HuH-7.5 (cell line): ENCODE measurements at places on chromosomes 7 and 10.

DNA sequence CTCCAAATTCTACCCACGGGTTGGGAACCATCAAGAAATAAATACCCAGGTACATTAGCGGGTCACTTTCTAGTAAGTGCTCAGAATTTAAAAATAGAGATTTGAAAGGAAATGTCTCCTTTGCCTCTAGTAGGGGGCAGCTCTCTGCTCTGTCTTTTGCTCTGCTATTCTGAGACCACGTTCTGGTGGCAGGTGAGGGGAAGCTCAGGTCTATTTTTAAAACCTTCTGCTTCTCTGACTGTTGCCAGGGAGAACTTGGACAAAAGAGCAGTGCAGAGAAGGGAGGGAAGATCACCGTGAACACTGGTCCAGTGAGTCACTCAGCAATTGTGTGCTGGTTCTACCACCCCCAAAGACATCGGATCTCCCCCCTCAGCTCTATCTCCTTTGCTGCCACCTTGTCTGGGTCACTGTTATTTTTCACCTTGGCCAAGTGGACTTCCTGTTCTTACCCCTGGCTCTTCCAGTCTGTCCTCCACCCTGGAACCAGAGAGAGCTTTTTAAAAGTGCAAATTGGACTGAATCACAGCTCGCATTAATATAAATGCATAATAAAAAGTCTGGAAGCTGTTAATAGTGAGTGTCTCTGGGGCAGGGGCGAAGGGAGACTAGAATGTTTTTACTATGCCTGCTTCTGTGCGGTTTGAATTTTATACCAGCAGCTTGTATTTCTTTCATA is 72.4 kb upstream of the LOXL4 start:
- DNase-seq, result no peak

GRCh38 chr10:3261921-3262320 is 89.3 kb upstream of the PITRM1 start:
- DNase-seq, result no peak

GRCh38 chr10:129909531-129910256 is 54.4 kb downstream of the EBF3 start:
- DNase-seq, result no peak

- DNase-seq, result no peak
Observed at GRCh38 chr10:35056133-35056532, 34.0 kb downstream of the CUL2 start.

DNA sequence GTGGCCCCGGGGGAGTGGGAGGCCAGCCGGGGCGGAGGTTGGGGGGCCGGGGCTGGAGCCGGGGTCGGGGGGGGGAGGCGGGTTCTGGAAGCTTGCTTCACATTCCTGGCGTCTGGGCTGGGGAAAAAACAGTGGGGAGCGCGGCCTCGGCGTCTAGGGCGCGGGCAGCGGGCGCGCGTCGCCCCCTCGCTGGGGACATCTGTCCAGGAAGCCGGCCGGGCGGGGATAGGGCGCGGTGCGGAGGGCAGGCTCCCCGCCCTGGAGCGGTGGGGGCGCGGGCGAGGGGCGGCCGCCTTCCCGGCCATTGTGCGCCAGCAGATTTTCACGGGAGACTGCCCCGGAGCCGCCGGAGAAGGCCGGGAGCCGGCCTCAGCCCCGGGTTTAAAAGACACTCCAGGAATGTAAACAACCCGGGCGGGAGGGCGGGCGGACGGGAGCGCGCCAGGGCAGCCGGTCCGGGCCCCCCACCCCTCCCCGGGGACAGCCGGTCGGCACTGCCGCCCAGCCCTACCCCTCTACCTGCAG is 1.4 kb downstream of the ZMIZ1 start:
- no peak for DNase-seq

DNA sequence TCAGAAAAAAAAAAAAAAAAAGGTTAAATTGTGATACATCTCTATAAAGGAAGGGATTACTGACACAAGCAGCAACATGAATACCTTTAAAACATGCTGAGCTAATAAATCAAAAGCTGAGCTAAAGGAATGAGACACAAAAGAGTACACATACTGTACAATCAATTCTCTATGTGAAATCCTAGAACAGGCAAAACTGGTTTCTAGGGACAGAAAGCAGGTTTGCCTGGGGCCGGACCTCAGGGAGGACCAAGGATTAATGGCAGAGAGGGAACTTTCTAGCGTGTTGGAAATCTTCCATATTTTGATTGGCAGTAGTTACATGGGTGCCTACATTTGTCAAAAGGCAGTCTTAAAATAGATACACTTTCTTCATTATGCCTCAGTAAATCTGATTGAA is 52.5 kb downstream of the KLRG2 start:
- DNase-seq, result no peak

GRCh38 chr7:92333866-92334265 is 88.1 kb downstream of the ANKIB1 start:
- DNase-seq, result no peak

GRCh38 chr10:127908959-127909267 is 2.0 kb downstream of the PTPRE start:
- no peak for DNase-seq

DNA sequence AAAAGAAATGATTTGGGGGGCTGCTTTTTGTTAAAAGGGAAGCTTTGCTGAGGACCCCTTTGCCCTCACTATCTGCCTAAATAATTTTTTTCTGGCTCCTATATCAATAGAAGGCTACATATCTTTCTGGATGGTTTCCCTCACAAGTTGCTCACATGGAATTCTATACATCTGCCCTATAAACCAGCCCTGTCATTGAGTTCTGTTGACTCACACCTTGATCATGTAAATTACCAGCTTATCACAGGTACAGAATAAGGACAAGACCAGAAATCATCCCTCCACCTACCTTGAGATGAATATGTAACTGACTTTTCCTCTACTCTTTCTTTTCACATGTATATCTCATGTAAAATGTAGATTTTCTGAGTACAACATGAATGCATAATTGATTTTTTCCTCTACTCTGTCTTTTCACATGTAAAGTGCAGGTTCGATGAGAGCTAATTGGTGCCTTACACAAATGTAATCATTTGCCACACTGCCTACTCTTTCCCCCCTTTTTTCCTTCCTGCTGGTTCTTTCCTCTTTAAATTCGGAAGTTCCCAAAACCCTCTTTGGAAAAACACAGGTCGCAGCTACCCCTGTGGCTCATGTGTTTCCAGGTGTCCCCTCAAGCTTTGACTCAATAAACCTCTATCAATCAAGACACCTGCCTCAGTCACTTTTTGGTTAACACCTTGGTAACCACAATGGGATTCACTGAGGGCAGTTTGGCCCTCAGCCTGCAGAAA is 12.5 kb downstream of the CYP3A43 start:
- DNase-seq, result no peak

- no peak for DNase-seq
Observed at GRCh38 chr10:99880080-99880835, 97.8 kb downstream of the ABCC2 start.

DNA sequence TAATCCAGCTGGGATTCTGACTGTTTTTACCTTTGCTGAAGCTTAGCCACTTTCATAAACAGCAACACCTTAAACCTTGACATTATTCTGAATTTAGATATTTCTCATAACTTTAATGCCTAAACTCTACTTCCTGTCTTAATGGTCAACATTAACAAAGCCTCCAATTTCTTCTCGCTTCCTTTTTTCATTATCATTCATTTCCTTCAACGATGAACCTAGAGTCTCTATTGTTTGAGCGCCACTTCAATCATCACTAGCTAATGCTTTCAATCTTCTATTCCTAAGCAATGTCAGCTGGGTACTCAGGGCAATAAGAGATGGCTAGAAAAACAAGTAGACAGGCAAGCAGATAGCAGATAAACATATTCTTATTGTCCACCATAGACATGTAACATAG is 96.6 kb upstream of the TMEM196 start:
- no peak for DNase-seq

- no peak for DNase-seq
Observed at GRCh38 chr10:77611670-77612069, 25.9 kb downstream of the KCNMA1 start.

DNA sequence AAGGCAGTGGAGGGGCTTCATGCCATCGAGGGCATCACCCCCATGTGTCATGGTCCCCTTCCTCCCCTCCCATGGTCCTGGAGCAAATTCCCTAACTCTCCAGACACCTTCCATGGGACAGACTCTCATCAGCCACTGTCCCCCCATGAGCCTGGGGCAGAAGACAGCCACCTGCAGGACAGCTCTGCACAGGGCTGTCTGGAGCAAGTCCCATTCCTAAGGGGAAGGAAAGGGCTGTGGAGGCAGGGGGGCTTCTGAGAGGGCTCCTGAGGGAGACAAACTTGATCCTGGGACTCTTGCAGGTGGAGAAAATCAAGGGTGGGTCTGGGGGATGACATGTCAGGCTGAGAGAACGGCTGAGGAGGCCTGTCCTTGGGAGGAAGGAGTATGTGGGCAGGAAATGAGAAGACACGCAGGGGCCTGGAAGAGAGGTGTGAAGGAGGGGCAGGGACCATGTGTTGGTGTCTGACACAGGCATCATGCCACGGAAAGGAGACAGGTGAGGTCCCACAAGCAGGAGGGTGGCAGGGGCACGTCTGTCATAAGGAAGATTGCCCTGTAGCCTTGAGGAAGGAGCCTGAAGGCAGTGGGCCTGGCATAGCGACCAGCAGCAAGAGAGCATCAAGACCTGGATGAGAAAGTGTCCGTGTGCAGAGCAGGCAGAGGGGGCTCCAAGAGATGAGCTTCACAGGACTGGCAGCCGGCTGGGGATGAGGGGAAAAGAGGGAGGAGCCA is 14.4 kb upstream of the GDF10 start:
- no peak for DNase-seq

DNA sequence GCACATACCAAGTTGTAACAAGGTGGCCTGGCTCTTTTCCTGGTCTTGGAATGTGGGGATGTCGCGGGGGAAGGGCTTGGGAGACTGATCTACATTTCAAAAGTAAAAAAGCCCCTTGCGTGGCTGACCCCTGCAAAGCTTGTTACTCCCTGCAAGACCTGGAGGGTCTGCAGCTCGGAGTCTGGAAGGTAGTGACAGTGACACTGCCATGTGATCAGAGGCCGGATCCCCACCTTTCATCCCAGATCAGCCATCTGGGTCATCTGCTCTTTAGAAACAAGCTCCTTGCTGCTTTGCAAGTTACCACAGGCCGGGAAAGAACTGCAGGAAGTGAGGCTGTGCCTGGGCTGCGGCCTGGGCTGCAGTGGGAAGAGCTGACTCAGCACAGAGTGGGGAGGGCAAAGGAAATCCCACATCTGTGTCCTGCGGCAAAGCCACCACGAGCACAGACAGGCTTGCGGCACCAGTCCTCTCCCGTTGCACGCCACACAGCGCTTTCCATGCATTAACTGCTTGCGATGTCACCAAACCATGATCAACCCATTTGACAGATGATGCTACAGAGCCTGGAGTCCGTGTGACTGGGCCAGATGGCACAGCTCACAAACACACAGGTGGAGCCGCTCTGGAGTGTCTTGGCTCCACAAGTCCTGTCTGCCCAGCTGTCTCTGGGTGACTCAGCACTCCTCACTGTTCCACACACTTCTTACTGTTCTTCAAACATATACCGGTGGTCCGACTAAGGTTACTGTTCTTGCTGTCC is 97.7 kb downstream of the SH3PXD2A start:
- no peak for DNase-seq

GRCh38 chr10:90856261-90856660 is 1.6 kb downstream of the HTR7 start:
- no peak for DNase-seq

DNA sequence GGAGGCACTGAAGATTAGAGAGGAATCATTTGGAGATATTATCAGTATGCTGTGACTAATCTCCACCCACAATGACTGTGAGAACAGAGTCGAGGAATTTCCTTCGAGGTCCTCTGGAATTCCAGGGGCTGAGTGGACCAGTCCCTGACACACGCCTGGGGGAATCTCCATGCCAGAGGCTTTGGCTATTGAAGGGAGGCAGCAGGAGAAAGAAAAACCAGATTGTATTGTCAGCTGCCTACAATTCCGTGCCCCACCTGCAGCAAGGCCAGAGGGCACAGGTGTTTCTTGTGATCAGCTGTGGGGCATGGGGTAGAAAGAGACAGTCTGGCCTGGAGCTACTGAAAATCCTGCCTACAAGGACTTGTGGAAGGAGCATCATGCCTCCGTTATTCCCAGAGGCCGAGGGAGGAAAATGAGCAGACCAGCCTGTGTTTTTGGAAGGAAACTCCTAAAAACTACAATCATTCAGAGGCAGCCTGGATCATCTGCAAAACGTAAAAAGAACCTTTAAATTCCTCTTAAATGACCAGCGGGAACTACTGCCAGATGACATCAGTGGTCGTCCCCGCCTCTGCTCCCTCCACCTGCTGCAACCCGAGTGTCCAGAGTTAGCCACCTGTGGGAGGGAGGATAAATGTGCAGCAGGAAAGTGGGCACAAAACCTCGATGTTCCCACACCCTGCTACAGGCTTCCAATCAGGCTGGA is 25.4 kb upstream of the ANK3 start:
- peak; percentile 4 for DNase-seq

DNA sequence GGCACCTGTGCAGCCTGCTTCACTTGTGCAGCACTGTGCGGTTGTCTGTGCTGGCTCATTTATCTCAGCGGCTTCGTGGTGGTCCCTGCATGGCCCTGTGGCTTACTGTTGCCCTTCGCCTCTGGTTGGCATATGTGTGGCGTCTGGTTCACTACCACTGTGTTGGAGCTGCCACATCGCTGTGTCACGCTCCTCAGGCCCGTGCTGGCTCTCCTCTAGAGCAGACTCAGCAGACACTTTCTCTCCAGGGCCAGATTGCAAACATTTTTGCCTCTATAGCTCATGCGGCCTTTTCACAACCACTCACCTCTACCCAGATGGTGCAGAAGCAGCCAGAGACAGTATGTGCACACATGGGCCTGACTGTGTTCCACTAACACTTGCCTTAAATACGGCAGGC is 37.9 kb downstream of the PPP2R2D start:
- DNase-seq, result no peak

GRCh38 chr10:129727495-129727894 is 236.6 kb downstream of the EBF3 start:
- DNase-seq, result no peak

DNA sequence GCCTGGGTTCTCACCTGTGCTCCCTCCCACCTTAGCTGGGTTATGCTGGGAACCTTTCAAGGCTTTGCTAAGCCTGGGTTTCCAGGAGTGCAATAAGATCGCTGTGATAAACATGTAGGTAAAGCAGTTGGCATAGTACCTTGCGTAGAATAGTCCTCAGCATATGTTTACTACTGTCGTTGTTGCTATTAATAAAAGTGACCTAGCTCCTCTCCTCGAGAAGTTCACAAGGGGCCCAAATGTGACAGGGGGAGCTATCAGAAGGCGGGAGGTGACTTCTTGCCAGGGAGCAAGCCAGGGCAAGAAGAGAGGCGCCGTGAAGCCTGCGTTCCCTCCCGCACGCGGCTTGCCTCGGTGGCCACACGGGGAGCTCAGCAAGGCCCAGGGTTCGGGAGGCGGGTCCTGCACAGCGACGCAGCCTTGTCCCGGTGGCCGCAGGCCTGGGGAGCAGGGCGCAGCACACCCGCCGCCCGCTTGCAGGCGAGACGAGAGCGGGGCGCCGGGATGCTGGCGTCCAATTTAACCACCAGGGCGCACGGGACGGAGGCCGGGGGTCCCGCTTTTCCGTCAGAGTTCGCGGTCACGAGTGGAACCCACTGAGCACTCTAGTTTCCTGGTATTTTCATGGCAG is 106.2 kb downstream of the SNX10 start:
- DNase-seq, result peak; percentile 54

GRCh38 chr10:113390896-113391295 is 162.0 kb upstream of the HABP2 start:
- DNase-seq, result no peak
